ENCODE measurements at places on chromosomes 1 and 21.

DNA sequence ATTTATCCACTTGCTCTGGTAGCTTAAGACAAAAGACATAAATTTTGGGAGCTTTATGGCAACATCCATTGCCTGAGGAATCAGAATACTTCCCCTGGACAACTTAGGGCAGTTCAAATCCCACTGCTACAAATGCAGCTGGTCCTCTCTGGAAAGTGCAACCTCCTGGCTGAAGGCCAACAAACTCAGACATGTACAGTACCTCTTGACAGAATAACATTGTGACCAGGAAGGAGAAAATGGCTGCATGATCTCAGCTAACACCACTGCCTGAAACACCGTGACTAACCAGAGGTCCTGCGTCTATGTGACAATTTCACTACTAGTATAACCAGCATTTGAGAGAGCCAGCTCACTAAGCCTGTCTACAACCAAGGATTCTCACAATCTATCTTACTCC, 218.9 kb downstream of the CRB1 start:
- DNase-seq, result no peak

DNA sequence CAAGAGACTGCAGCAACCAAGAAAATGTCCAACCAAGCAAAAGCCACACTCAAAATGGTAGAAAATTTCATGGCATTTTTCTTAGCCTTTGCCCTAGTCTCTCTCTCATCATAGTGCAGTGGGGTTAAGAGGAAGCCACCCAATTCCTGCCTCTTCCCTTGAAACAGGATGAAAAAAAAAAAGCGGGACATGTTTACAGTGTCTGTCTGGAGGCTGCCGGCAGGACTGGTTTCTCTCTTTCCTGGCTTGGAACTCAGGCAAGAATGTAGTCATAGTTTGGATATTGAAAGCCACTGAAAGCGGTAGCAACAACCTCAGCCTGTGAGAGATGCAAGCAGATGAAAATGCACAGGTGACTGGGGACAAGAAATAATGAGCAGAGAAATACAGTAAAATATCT, 13.3 kb upstream of the TNFSF18 start:
- no peak for DNase-seq

- no peak for DNase-seq
Observed at GRCh38 chr1:107871259-107871658, 93.7 kb downstream of the VAV3 start.

GRCh38 chr1:94115254-94115899, 5.6 kb downstream of the ABCA4 start:
- DNase-seq, result no peak

GRCh38 chr21:39649526-39649925, 36.8 kb downstream of the B3GALT5 start:
- no peak for DNase-seq

DNA sequence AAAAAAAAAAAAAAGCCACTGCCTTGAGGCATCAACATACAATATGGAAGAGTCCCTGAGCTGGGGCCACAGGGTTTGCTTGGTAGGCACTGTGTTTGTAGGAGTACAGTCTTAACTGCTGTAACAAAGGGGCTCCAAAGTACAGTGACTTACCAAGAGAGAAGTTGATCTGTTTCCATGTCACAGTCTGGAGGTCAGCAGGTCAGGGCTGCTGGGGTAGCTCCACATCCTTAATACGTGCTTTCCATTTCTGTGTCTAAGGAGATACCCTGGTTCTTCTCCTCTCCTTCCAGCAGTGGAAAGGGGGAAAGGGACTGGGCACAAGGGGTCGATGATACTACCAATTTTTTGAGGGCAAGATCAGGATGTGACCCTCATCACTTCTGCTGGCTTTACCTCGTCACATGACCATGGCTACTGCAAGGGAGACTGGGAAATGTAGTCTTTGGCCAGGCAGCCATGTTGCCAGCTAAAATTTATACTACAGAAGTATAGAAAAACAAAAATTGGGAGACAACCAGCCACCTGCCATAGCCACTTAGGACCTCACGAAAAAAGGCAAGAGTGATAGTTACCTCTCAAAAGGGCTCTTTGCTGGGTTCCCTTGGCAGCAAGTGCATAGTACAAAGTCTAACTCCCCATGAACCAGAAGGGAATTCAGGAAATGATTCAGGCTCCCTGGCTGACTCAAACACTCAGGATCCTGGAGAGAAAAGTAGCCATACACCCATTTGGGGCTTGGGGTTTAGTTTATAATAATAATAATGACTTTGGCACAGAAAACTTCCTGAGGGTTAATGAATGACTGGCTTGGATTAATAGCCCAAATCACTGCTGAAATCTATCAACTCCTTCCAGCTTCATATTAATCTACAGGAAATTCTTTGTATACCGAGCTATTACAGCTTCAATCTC, 52.7 kb upstream of the ATP5PO start:
- DNase-seq, result no peak

DNA sequence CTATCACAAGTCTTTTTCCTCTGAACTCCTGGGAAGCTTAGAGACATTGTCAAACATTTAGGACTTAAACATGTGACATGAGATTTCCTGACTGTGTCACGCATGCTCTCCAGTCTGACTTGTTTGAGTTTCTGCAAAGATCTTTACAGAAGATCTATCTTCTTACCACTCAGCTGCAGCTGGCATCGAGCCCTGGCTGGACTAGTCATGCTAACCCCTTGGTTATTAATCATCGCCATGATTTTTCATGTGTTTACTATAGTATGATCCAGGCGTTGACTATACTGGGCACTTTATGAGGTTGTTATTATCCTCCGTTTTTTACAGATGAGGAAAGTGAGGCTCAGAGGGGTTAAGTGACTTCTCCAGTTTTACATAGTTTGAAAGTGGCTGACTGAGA, 18.1 kb upstream of the IRF2BP2 start:
- no peak for DNase-seq

DNA sequence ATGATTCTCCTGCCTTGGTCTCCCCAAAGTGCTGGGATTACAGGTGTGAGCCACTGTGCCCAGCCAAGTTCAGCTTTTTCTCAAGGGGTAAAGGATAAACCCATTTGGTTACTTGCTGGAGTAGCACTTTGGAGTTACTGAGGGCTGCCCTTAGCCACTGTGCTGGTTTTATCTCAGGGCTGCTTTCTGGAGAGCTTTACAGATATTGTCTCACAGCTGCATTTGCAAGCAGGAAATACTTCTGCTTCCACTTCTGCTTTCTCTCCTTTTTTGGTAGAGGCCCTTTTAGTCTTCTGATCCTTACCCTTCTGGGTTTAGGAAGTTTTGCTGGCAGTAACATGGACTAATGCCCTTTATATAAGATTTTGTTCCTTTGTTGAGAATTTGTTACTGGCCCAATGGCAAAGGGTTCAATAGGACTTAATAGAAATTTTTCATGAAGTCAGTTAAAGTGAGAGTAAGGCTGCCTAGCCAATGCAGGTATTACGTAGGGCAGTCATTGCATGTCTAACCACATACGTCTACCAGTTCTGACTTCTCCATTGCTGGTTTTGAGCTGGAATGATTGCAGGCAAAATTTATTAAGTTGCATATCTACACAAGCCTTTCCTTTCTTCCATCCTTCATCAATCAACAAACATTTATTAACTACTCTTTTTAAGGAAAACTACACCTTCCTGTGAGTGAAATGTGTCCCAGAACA, 24.4 kb downstream of the CAP1 start:
- peak; percentile 39 for DNase-seq

DNA sequence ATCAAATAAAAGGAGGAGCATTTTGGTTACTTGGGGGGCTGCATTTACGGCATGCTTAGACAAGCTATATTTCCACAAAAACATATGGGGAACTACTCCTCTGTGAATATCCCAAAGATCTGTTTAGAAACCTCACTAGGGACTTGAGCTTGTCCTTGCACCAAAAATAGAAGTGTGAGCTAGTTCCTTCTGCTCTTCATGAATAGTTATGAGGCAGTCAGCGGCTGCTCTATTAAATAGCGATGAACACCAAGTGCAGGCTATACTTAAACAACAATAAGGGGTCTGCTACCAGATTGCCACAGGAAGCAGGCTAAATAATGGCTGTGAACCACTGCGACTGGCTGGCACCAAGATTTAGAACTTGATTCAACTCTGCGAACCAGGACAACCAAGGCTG, 190.1 kb downstream of the PCP4 start:
- no peak for DNase-seq

- DNase-seq, result no peak
Observed at GRCh38 chr1:204837440-204838084, 33.1 kb upstream of the NFASC start.

DNA sequence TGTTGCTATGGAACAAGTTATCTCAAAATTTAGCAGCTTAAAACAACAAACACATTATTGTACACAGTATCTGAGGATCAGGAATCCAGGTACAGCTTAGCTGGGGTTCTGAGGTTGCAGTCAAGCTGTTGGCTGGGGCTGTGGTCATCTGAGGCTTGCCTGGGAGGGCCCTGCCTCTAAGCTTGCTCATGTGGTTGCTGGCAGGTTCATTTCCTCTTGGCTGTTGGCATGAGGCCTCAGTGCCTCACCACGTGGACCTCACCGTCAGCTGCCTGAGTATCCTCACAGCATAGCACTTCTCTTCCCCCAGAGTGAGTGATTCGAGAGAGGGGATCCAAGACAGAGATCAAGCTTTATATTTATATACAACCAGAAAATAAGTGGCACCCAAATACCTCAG, 18.6 kb downstream of the NTPCR start:
- DNase-seq, result no peak

DNA sequence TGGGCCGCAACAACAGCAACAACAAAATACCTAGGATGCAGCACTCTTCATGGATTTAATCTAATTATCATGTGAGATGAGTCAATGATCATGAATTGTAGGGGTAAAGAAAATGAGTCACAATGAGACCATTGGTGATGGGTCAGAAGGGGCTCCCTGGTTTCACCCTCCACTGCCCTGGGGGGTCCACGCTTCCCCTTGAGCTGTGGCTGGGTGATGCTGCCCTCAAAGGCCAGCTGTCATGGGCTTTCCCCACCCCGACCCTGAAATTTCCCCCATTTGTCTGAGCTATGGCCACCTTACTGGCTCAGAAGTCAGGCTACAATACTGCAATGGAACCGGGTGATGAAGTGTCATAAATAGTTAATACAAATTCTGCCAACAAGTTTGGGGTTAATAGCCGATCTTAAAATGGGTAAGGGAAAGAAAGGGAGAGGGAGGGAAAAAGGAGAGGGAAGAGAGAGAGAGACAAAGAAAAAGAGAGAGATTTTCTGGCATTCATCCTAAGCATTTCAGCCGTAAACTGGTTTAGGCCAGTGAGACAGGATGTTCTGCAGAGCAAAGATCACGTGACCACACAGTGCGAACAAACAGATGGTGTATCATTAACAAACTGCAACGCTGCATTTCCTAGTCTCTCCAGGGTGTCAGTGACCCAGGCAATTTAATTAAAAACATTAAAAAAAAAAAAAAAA, 143.4 kb upstream of the ERRFI1 start:
- peak; percentile 43 for DNase-seq

GRCh38 chr1:99084562-99084961, 79.9 kb upstream of the PLPPR5 start:
- no peak for DNase-seq

DNA sequence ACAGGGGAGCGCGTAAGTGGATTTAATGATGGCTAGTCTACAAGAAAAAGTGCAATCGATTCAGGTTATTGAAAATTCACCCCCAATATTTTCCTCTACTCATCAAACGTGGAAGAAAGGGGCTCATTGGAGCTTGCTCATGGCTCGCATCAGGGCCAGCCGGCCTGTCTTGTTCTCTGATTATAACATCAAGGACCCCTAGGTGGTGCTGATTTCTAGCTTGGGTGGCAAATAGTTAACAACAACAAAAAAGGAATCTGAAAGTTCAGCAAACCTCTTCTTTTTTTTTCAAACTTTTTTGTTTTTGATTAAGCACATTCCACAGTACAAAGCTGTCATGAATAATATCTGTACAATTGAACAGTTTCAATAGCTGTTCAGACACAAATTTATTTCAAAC, 35.8 kb upstream of the SOD1 start:
- no peak for DNase-seq

DNA sequence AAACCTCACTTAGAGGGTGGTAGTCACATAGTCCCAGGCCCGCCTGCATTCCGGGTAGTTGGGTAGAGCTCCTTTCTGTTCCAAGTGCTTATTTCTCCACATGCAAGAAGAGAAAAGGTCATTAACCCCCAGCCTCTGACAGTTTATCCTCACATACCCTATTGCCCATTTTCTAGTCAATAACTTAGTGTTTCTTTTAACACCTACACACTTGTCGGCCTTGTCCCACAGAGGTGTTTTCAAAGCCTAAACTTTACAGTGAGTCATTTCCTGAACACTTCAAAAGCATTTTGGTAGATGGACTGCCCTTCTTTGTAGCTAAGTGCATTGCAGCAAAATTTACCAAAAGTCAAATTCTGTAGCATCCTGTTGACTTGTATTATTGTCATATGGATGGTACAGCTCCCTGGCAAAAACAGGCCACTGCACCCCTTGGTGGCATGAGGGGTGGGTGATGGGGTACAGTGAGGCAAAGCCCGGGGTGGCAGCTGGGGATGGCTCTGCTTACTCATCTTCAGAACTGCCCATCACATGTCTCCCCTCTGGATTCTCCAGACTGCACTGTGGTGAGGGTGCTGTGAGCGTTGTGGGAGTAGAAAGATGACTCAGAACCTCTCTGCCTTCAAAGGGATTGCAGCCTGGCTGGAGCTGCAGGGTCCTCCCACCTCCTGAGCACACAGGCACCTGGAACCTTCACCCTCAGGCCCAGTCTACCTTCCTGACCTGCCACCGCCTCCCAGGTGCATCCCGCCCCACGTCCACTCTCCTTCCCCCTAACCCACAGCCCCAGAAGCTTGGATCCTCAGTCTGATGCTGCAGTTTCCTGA, 45.8 kb upstream of the DMRTB1 start:
- peak; percentile 21 for DNase-seq

DNA sequence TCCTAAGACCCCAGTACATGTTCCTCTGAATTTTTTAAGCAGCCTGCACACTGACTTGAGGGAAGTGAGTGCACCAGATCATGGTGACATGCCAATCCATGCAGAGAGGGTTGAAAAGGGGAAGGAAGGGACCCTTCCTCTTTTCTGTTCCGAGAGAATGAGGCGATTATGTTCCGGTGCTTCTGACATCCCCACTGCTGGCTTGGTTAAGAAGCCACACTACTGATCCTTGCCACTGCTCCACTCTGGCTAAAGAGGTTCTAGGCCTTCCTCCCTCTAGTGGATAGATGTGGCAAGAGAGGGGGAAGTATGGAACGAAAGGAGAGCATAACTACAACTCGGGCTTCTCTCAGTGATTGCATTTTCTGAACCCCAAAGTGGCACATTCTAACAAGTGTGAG, 1.8 kb upstream of the CYB5R1 start:
- peak; percentile 50 for DNase-seq

GRCh38 chr1:84253891-84254290, 47.6 kb upstream of the SAMD13 start:
- DNase-seq, result no peak

GRCh38 chr1:31614414-31615005, 3.0 kb upstream of the HCRTR1 start:
- no peak for DNase-seq

- DNase-seq, result no peak
Observed at GRCh38 chr1:179295164-179295755, 1.7 kb downstream of the SOAT1 start.

- DNase-seq, result no peak
Observed at GRCh38 chr1:37704966-37705365, 12.7 kb downstream of the CDCA8 start.

Measured in stimulated activated naive B cell treated with anti-CD40 and anti-IgM and Interleukin-4, amounts not matched to agents 10 μg/mL and 1 μg/mL and 100 μg/mL, for 72 hours (primary cell).